Inflammatory macrophage treated with lipopolysaccharide for 4 hours (primary cell): ENCODE measurements at places on chromosomes 11 and 22.

- DNase-seq: no peak
Observed at GRCh38 chr11:62127426-62127825, 3.6 kb downstream of the INCENP start.

DNA sequence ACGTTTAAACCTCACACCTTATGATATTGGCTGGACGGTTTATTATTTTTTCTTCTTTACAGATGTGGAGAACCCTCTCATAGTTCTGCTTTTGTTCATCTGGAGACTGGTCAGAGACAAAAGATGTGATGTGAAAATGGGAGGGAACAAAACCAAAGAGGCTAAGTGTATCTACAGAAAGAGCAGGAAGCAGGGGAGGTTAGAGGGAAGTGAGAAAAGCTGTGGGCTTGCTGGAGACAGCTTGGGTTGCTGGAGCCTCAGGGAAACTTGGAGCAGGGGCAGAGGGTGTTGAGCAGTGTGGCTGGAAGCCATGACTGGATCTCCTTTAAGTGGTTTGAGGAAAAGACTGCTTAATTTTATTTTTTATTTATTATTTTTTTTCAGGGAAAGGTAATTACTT is 79.0 kb upstream of the SNX19 start:
- DNase-seq: peak; percentile 3

DNA sequence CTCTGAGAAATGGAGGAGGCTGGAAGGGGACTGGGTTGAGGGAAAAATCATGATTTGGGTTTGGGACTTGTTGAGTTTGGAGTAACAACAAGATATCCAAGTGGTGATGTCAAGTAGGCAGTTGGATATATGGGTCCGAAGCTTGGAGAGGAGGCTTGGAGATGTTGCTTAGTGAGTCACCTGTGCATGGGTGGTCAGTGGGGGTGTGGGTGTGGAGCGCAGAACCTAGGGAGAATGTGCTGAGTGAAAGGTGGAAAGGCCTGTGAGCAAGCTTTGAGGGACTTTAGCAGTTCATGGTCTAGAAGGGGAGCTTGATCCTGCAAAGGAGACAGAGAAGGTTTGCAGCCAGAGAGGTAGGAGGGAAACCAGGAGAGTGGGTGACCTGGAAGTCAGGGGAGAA is 38.2 kb downstream of the PRDM11 start:
- DNase-seq: no peak

GRCh38 chr11:134366254-134366653 is 34.5 kb downstream of the GLB1L2 start:
- DNase-seq: no peak
